Motor neuron (in vitro differentiated cells): ENCODE measurements at places on chromosomes 7 and 10.
A peak's percentile ranks its signal among the peaks of the same experiment; 100 is the strongest.

DNA sequence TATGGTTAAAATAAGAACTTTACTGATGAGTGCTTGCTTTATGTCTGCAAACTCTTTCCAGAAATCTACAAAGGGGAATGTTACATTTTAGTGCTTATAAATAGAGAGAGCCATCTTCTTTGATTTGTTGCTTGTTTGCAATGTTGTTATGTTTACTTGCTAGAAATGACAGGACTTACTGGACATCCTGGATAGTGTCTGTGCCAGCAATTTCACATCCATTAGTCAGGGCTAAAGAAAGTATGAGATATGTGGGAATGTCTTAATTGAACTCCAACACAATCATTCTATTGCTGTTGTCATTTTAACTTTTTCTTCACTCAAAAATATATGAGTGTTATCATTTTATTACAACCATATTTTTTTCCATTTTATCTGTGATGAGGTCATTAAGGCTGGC, 453.2 kb downstream of the TNS3 start:
- ATAC-seq = no peak

GRCh38 chr7:124785994-124786393, 20.4 kb upstream of the GPR37 start:
- ATAC-seq = no peak

GRCh38 chr7:66804001-66804400, 63.5 kb downstream of the RABGEF1 start:
- ATAC-seq = no peak

DNA sequence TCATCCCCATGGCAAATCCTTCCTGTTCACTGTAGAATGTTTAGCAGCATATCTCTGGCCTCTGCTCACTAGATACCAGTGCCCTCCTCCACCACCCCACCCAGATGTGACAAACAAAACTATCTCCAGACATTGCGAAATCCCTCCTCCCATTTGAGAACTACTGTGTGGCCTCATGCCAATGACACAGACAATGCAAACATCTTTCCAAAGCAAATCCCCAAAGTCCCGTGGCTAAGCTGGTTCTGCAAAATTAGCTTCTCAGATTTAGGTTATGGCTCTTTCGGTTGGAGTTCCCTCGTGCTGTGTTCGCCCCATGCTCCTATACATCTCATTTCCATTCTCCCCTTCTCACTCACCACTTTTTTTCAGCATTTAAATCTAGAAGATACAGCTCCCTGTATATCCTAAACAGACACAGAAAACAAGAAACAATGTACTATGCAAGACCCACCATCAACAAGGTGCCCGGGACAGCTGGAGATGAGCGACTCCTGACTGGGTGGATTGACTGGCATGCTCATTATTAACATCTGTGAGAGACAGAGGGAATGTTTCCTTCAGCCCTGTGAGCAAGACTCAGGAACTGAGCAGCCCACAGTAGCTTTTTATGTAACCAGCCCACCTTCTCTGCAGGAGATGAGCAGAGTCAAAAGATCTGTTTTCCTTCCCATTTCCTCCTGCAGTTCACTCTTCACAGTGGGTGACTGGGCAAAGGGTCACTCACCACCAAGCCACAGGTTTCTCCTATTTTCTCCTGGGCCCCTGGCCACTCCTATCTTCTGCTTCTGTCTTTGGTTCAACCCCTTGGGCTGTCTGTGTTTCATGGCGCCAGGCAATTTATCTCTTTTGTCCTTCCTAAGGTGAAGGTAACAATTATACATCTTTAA, 225.7 kb upstream of the AOAH start:
- peak; percentile 69 for ATAC-seq

DNA sequence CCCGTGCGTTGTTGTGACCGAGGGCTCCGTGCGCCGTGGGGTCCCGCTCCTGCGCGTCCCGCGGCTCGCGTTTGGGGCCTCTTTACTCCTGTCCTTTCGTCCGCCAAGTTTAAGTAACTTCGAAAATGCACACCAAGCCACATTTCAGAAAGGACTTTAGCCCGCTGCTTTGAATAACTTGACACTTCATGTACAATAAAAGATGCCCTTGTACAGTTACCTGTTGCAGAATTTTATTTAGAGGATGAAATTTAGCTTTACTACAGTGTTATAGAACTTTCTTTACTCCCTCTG, 459 bp downstream of the SUGCT start:
- ATAC-seq = no peak

DNA sequence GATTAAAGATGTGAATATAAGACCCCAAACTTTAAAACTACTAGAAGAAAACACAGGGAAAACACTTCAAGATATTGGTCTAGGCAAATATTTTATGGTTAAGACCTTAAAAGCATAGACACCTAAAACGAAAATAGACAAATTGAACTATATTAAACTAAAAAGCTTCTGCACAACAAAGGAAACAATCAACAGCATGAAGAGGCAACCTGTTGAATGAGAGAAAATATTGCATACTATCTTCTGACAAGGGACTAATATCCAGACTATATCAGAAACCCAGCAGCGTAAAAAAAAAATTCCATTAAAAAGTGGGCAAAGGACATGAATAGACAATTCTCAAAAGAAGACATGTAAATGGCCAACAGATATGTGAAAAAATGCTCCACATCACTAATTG, 18.6 kb downstream of the PAPSS2 start:
- ATAC-seq = no peak

- ATAC-seq = no peak
These were observed 4.2 kb downstream of the MNX1 start for GRCh38 chr7:157006205-157006747.

- peak; percentile 38 for ATAC-seq
These were observed 82.5 kb upstream of the BAIAP2L1 start for GRCh38 chr7:98483276-98483963.

GRCh38 chr7:53418834-53419482, 383.5 kb downstream of the POM121L12 start:
- ATAC-seq = no peak

GRCh38 chr10:92604841-92605240, 11.9 kb downstream of the KIF11 start:
- ATAC-seq = no peak
